Skeletal muscle cell (primary cell): ENCODE measurements at places on chromosomes 7 and 10.
A peak's percentile ranks its signal among the peaks of the same experiment; 100 is the strongest.

DNA sequence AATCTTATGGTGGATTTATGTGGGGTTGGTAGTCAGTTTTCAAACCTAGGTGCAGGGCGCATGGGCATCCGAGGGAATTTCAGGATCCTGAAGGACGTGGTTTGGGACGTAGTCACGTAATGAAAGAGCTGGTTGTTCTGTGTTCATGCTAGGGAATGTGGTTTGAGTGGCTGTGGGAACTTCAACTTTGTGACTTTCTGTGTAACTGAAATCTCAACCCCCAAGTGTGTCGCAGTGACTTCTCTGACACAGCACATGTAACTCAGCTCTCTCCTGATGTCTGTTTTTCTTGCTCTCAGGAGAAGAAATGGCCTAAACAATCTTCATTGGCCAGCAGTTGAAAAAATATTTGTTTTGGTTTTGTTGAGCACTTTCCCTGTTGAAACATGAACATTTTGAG lies 199.0 kb downstream of the PTEN start:
- no peak for DNase-seq

- no peak for DNase-seq
Observed at GRCh38 chr7:91636728-91637127, 243.8 kb downstream of the MTERF1 start.

DNA sequence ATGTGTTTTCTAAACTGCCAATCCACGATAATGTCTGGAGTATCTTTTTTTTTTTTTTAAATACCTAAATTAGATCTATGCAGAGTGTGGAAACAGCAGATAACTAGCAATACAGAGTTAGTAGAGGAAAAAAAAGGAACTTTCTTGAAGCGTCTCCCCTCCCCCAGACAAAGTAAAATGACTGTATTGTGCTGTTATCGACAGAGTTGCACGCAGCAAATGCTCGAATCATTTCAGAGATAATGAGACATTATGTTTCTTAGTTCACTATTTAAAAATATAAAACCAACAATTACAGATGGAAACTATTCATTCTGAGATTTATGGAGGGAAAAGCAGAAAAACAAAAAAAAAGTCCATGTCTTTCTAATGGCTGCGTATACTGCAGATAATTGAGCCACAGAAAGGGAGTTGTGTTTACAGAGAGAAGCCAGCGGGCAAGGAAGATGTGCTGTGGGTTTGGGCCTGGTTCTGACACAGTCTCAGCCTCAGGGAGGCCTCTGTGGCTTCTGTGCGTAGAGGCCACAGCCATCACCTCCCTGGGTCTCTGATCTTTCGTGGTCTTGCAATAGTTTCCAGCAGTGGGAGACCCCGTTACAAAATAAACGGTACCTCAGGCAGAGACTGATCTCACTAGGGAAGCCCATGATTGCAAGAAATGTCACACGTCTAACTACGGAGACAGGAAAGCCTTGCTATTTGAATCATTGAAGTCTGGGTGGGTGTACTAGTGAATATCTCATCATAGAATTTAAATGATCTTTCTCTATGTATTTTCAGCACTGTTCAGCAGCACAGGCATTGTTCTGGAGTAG lies 19.1 kb upstream of the KLF6 start:
- DNase-seq: no peak

DNA sequence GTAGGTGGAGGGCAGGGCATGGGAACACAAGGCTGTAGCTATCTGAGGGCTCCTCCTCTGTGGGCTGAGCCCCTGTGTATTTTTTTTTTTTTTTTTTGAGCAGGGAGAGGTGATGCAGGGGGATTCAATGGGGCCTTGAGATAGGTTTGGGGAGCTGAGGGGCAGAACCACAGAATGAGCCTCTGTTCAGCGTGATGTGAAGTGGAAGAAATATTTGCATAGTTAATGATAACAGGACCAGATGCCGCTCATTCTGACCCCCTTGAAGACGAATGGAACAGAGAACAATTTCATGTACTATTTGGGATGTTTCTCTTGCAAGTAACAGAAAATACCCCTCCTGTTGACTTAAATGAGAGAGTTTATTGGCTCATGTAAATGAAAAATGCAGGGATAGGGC lies 69.7 kb upstream of the EMX2 start:
- no peak for DNase-seq

- DNase-seq: no peak
Observed at GRCh38 chr10:77291596-77292505, 345.8 kb downstream of the KCNMA1 start.

- no peak for DNase-seq
Observed at GRCh38 chr10:101778781-101779543, 3.0 kb upstream of the FGF8 start.

DNA sequence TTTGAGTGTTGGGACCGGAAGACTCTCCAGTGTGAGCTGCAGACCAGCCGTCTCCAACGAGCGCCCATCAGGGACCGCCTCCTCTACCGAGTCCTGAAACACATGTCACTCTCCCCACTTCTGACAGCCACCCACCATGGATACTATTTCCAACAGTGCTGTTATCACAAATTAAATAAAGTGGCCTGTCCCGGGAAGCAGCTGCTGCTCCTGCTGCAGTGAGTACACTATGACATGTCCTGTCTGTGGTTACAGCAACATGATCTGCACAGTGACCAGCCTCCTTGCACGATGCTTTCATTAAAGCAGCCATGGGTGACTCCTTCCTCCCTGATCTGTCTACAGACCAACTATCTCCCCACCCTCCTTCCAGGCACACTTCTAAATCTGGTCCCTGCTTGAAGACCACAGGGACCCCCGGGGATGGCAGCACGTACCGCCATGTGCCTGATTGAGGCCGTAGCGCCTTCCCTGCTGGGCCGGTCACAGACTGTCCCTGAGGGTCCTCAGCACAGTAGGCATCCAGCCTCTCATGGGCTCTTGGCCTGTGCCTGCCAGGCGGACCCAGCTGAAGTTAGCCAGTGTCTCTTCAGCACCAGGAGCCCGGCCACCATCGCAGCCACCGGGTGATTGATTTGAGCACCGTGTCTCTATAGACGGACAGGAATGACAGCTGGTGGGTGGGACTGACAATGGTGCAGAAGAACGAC lies 58.8 kb downstream of the TCERG1L start:
- DNase-seq: no peak

- no peak for DNase-seq
Observed at GRCh38 chr7:7201578-7202374, 19.4 kb downstream of the C1GALT1 start.

DNA sequence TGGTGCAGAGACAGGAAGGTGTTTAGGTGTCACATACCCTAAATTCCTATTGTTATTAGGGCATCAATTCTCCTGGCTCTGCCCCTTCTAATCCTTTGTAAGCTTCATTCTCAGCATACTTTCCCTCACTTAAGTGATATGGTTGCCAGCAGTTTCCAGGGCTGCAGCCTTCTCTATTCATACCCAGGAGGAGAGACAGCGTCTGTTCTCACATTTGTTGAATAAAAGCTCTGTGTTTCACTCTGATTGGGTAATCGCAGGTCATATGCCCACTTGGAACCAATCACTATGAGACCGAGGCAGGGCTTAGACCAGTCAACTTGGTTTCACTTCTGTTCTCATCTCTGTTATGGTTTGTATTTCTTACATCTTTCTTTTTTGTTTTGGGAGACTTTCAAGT lies 109.6 kb upstream of the MTPN start:
- peak; percentile 46 for DNase-seq

DNA sequence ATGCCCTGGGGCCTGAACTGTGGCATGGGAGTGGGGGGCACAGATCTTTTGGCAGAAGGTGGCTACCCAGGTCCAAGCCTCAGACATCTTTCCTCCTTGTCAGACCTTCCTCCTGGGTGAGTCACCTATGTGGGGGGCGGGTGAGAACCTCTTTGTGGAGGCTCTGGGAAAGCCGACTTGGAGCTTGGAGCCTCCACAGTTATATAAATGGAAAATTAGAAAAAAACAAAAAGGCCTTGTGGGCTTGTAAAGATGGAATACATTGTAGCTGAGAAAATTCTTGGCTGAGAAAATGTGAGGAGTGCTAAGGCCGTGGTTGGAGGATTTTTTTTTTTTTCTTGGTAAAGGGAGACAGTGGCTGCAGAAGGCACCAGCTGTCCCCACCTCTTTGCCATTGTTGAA lies 292.5 kb downstream of the CCDC3 start:
- DNase-seq: no peak

DNA sequence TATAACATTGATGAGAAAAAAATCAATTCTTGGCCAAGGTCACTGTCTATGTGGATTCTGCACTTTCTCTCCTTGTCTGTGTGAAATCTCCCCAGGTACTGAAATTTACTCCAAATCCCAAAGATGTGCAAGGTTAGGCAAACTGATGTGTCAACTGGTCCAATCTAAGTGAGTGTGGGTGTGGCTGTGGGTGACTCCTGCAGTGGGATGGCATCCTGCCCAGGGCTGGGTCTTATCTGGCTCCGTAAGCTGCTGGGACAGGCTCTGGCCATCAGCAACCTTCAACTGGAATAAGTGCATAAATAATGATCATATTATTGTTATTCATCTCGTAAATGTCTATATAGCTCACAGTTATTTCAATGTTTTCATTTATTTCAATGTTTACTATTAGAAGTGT lies 79.3 kb downstream of the JCAD start:
- DNase-seq: no peak

GRCh38 chr10:20839141-20839540 lies 58.0 kb downstream of the NEBL start:
- no peak for DNase-seq

GRCh38 chr10:88763441-88763840 lies 3.6 kb downstream of the LIPN start:
- DNase-seq: no peak

DNA sequence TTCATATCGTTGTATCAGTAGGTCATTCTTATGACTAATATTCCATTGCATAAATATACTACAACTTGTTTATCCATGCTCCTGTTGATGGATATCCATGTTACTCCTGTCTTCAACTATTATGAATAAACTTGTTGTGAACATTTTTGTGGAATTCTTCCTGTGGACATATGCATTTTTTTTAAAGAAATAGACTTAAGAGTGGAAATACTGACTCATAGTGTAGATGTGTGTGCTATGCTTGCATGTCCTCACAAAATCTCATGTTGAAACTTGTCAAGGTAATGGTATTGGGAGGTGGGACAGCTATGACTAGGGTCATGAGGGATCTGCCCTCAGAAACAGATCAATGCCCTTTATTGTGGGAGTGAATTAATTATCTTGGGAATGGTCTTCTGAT lies 240.5 kb upstream of the PRSS58 start:
- no peak for DNase-seq

GRCh38 chr10:28367929-28368484 lies 65.1 kb upstream of the MPP7 start:
- DNase-seq: no peak

DNA sequence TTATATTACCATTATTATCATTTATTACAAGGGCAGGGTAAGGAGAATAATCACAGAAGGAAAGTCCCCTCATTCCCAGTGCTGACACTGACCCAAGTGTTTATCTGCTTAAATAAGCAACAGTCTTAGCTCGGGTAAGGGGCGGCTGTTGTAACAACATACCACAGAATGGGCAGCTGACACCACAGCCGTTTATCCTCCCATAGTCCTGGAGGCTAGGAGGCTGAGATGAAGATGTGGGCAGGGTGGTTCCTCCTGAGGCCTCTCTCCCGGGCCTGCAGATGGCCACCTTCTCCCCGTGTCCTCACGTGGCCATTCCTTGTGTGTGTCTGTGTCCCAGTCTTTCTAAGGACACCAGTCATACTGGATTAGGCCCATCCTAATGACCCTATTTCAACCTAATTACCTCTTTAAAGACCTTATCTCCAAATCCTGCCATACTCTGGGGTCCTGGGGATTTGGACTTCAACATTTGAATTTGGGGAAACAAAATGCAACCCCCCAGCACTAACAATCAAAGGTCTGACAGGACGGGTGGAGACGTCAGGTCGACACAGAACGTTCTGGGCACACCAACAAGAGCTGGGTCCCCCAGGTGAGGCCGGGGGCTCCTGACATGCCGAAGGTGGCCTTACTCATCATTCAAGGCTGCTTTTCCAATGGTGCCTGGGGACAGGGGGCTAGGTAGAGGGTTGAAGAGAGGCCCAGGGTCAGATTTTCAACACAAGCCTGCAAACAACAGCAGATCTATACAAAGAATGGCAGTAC lies 93.5 kb downstream of the TNS3 start:
- no peak for DNase-seq

DNA sequence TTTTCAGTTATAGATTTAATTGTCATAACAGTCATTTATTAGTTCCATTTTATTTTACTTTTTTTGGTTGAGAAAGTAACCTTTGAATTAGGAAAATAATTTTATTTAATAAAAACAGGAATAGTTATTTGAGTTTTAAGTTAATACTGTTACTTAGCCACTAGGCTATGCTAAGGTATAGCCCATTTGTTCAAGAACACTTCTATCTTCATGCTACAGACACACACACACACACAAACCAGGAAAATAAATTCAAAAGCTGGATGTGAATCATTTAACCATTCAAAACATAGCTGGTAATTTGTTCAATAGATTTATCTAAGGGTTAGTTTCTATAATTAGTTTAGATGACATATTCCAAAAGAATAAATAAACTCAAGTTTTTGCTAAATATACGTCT lies 148.4 kb downstream of the RNF133 start:
- no peak for DNase-seq

DNA sequence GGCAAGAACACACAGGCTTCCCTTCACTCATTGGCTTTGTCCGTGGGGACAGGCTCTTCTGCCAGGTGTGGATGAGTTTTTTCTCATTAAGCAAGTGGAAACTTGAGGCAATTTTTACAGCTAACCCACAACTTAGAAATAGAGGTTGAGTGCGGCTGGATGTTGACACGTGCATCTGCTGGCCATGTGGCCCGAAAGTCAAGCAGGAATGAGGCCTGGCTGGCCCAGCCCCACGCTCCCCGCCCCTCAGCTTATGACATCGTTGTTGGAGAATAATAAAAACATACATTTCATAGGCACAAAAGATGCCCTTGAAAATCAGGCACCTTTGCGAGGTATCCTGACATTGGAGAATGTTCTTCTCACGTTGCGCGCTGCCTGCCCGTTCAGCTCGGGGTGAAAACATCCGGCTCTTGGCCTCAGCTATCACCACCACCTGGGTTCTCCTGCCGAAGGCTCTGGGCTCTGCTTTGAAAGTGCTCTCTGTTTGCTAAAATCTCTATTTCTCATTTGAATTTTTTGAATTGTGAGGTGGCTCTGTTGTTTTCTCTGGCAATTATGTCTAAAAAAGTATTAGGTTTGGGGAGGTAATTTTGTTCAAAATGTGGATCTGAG lies 310.7 kb downstream of the WDR37 start:
- no peak for DNase-seq

DNA sequence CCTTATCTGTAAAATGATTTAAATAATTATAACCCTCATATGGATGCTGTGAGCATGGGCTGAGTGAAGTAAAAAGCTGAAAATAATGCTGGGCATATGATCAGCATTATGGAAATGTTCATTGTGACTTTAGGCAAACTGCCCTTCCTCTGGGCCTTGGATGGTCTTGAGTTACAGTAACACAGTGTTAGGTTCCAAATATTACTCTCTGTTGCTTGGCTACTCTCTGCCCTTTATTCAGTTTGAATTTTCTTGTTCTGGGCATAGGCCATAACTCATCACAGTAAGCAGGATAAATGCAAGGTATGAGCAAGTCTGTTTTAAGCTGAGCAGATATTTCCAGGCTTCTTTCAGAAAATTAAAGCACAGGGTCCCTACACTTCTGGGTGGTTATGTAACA lies 868.0 kb downstream of the KCNMA1 start:
- DNase-seq: no peak

- peak; percentile 23 for DNase-seq
Observed at GRCh38 chr7:106418526-106418925, 133.7 kb upstream of the NAMPT start.
